Bone marrow (tissue), 2 donors: ENCODE measurements at places on chromosomes 3 and 15.

GRCh38 chr3:56862352-56863062 lies 60.8 kb upstream of the ARHGEF3 start:
- no peak for DNase-seq

GRCh38 chr3:177411201-177411600 lies 213.9 kb upstream of the TBL1XR1 start:
- DNase-seq = no peak

DNA sequence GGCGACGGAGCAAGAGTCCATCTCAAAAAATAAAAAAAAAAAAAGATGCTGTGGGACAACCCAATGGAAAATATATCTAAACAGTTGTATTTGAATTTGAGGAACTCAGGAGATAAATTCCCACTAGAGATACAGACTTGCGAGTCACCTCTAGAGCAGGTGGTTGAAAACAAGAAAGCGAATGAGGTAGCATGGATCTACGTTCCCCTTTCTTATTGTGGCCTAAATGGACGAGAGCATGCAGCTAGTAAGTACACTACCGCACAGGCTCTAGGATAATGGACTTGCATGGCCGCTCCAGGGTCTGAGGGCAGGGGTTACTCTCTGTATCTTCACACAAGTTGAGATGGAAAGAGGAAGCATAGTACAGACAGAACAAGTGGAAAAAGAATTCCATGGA lies 63.5 kb upstream of the TGFBR2 start:
- DNase-seq = no peak

GRCh38 chr3:104920512-104920911 lies 446.2 kb upstream of the ALCAM start:
- DNase-seq = no peak

DNA sequence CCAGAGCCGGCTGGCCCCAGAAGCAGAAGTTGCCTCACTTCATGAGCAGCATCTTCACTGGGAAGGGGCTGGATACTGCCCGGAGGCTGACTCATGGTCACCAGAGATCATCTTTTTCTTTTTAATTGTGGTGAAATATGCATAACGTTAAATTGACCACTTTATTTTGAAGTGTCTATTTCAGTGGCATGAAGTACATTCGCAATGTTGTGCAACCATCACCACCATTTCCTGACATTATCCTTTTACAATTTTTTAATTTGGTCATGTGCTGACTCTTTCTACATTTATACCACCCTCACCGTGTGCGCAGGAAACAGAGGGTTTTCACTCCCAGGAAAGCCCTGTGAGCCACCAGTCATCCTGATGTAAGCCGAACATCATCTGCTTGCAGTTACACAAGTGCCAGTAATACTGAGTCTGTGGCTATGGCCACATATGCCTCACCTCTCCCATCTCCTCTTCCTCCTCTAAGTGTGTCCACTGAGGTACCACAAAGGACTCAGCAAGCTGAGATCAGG lies 51.6 kb upstream of the ABHD17C start:
- DNase-seq = peak; percentile 31

GRCh38 chr15:57551715-57552677 lies 39.7 kb upstream of the MYZAP start:
- DNase-seq = no peak

DNA sequence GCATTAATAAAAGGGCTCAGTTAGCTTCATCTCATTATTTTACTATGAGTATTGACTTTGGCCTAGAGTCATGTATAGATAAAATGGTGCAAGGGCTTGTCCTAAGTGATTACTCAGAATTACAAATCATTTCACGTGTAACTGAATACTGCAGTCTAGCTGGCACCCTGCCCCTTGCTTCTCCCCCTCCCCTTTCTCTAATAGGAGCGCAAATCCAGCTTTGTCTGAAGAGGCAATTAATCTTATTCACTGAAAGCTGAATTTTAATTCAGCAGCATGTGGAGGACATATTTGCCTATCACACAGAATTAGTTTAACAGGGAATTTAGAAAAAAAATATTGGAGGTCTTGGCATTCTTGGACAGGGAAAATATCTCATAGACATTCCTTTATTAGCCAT lies 412.1 kb upstream of the DPH6 start:
- DNase-seq = no peak

DNA sequence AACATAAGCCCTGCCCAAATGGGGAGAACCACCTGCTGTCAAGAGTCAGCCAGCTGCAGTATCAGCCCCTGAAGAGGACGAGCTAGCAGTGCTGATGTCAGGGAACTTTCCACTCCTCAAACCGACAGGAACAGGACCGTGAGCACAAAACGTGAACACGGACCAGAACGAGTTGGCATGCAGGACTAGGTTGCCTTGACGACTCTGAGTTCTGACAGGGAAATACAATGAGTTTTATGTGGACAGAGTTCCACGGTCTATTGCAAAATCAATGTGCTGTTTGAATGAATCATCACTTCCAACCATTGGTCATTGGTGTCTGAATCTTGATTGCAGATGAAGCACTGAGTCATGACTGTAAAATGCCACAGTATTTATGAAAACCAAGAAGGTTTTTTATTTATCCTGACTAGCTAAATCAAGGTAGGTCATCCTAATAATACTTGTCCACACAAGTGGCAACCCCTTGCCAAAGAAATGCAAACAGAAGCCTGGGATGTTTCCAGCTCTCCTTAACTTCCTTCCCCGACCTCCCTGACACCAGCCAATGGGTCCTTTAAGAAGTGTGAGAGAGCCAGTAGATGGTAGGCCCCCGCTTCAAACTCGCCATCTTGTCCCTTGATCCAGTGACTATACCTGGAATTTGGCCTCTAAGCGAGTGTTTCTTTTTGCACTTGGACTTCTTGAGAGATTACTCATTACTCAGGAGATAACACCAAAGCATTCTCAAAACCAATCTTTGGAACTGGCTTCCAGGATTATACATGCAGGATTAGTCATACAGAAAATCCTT lies 119.6 kb downstream of the ASB7 start:
- DNase-seq = no peak

DNA sequence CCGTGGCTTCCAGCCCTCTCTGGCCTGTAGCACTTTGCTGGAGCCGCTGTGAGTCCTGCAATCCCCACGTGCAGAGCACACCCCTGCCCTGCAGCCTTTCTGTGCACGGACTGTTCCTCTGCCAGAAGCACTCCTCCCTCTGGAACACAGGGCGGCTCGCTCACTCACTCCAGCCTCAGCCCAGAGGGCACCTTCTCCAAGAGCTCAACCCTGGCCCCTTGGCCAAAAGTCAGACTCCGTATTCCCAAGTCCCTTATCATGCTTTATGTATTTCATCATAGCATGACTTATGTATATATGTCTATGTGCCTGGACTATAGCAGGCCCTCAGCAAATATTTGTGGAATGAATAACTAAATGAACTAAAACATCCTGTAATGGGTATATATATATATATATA lies 63.2 kb downstream of the ASB7 start:
- no peak for DNase-seq
